ENCODE measurements at places on chromosomes 12 and 14. TPM values are rescaled to one million over a fixed set of nuclear protein-coding genes. Genes with fewer than 3 reads are reported as not detected.

DNA sequence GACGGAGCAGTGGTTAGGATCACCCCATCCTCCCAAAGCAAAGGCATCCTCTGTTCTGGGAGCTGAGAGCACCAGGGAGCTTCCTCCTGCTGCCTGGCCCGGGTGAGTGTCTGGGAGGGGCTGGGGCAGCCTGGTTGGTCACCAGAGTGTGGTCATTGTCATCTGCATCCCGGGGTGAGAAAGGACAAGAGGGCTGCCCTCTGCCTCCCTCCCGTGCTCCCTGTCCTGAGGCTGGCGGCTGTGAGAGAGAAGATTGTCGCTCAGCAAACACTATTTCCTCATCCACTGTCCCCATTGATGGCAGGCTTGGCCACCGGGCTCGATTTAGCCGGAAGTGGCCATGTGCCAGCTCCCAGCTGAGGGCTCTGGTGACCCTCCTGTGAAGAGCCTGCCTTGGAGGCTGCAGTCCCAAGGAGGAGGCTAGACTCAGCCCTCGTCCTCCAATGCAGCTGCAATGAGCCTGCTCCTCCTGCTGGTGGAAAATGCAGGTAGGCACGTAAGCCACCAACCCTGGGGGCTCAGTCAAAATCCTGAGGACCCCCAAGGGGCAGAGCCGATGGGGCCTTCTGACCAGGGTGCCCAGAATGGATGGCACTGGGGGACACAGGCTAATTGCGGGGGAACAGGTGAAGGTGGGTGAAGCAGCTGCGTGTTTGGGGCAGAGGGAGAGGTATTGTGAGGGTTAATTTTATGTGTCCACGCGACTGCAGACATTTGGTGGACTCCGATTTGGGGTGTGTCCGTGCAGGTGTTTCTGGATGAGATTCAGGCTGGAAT, 155.7 kb downstream of the KIF26A start:
- no peak for DNase-seq

DNA sequence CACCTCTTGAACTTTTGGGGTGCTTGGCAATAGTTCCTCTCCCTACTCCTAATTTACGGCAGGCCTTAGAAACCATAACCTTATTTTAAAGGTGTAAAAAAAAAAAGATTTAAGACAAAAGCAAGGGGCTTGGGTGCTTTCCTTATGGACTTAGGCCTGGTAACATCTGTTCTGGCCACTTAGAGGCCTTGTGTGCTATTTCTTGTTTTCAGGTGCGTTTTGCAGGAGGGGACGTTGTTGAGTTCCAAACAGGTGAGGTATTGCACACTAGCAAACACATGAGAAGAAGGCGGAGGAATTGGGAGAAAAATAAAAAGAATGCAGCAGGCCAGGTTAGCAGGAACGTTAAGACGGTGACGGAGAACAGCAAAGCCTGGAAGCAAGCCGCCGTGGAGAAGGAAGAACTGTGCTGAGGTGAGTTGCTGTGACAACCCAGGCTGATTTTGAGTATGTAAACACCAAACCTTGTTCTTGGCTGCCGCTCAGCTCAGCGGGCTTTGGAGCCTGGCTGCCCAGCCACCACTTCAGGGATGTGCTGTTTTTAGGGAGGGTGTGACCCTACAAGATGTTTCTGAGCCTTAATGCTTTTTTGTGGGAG, 17.3 kb downstream of the EMG1 start:
- DNase-seq = no peak

- DNase-seq = no peak
These were observed 69.2 kb downstream of the NTN4 start for GRCh38 chr12:95721320-95721719.

DNA sequence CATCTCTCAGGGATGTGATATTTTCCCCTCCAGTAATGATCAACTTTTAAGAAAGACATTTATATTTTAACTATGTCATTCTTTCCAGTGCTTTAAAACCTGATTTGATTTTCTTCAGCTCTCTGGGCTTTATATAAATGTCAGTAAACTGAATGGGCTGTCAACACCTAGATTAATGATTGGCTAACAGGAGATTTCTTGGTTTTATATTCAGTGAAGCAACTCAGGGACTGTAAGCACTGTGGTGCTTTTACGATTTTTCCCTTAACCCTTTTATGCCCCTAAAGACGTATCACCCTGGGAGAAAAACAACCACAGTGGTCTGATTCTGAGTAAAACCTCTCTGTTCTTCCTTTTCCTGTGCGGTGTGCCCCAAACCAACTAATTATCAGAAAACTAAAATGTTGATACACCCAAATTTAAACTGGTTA, 38.0 kb downstream of the PTGER2 start:
- DNase-seq = no peak

The MAP3K9 gene
- 3.8 TPM for polyA plus RNA-seq

DNA sequence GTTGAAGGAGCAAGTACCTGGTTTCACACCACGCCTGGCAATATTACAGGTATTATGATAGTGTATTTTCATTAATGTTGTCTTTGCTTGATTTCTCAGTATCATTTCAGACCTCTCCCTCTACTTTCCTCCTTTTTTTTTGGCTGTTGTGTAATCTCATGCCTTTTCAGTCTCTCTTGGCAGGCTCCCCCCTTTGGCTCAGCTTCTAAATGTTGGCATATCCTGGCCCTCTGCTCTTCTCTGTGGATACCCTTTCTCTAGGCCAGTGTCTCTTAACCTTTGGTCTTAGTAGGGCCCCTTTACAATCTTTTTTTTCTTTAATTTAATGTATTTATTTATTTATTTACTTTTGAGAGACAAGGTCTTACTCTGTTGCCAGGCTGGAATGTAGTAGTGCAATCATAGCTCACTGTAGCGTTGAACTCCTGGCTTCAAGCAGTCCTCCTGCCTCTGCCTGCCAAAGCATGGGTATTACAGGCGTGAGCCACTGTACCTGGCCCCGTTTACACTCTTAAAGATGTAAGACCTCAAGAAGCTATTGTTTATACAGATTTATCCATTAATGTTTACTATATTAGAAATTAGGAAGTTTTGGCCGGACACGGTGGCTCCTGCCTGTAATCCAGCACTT, 12.8 kb downstream of the MTHFD1 start:
- DNase-seq = no peak

The SYCP3 gene
- 2.0 TPM for polyA plus RNA-seq

GRCh38 chr14:96040828-96041371, 1.7 kb downstream of the C14orf132 start:
- DNase-seq = no peak

GRCh38 chr12:130969223-130969622, 15.5 kb downstream of the ADGRD1 start:
- no peak for DNase-seq

All from right renal pelvis (tissue), 4 donors.